ENCODE measurements at places on chromosomes 6 and 20.

DNA sequence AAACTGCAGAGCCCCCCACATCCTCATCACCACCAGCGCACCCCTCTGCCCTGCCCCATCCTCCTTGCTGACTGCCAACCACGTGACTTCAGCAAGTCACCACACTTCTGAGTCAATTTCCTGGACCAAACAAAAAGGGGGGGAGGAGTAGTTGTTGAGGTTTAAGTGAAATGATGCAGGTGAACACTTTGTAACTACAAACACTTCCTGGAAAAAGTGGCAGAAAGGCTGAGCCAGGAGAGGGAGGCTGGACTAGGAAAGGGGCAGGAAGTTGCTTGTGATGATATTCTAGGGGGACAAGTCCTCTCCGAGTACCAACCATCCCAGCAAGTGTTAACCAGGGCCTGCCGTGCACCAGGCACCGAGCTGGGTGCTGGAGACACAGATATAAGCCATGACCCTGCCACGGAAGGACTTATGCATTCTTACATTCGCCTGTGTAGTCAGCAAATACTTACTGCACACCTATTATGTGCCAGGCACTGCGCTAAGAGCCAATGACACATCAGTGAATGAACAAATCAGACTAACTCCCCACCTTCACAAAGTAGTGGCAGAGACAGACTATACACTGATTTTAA is 67.3 kb downstream of the PREX1 start:
- DNase-seq, result no peak

DNA sequence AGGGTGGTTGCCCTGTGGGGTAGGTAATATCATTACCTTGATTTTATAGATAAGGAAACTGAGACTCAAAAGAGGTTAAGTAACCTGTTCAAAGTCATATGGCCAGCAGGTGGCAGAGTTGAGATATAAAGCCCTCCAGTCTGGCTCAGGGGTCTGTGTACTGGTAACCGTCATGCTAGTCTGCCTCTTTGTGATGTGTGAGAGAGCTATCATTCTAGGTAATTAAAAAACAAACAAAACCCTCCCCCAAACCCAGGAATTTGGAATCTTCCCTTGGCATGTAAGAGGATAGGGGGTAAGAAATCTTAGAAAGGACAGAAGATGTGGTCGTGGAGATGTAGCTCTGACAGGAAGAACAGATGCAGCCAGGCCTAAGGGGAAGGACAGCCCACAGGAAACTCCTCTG is 206.0 kb downstream of the CDC5L start:
- peak; percentile 24 for DNase-seq

GRCh38 chr20:21826976-21827375 is 121.5 kb downstream of the PAX1 start:
- no peak for DNase-seq

- DNase-seq, result no peak
These were observed 30.5 kb downstream of the SLC9A8 start for GRCh38 chr20:49843139-49843538.

DNA sequence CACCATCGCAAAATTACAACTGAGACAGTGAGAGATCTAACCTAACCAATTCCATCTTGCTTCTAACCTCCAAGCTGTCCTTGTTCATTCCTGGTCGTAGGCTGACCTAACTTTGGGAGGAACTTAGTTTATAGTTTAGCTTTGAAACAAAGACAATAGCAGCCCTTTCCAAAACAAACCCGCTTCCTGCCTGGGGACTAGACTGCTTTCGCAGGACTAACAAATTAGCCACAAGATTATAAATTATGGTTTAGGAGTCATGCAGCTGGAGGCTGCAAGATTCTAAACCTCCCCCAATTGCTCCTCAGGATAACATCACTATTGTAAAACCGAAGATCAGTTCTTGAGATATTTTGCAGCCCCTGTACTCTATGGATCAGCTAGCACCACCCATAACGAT is 63.2 kb downstream of the TRIM27 start:
- no peak for DNase-seq

DNA sequence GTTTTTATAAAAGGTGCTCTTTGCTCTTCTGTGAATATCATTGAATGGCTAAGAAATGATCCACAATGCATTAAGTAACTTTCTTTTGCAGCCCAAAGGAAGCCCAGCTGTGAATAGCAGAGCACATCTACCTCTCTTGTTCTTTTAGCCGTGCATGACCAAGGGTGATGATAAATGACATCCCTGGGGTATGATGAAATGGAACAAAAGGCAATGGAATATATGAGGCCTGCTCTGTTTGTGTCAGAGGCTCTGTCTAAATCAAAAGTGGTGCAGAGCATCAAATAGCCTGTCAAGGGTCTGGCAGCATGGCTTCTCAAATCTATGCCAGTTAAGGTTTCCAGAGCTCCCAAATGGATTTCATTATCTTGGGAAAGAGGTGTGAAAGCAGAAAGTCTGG is 362.6 kb upstream of the RNF217 start:
- DNase-seq, result no peak

DNA sequence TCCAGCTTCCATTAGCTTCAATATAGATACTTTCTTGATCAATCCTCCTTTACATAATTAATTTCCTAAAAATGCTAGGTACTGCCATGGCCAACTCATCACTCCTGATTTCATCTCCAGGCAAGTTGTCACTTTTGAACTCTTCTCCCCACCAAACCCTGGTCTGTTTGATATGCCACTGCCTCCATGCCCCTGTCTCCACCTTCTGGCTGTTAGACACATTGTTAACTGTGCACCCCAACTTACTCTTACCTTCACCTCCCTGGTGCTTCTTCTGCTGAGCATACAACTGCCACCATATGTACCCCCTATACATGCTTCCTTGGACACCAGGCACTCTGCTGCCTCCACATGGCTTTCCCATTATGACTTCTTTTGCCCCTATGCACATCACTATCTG is 21.9 kb upstream of the AIG1 start:
- DNase-seq, result no peak

- no peak for DNase-seq
These were observed 109.3 kb downstream of the WDR27 start for GRCh38 chr6:169592558-169592957.

DNA sequence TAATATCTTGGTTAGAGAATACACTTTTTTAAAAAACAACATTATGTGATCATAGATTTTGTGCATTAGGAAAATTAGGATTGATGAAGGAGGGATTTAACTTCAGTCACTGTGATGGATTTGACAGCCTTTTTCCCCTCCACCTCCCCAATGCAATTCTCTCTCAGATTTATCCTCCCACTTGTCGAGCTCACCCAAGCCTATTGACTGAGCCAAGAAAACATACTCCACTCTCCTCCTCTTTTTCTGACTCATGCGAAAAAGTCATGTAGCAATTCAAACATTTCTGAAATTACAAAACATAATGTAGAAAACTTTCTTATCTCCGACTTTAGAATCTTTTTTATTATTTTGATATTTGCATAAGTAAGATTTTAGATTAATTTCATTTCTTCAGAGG is 24.1 kb downstream of the KLHL32 start:
- DNase-seq, result no peak

GRCh38 chr20:52824494-52825216 is 147.5 kb upstream of the TSHZ2 start:
- DNase-seq, result no peak

DNA sequence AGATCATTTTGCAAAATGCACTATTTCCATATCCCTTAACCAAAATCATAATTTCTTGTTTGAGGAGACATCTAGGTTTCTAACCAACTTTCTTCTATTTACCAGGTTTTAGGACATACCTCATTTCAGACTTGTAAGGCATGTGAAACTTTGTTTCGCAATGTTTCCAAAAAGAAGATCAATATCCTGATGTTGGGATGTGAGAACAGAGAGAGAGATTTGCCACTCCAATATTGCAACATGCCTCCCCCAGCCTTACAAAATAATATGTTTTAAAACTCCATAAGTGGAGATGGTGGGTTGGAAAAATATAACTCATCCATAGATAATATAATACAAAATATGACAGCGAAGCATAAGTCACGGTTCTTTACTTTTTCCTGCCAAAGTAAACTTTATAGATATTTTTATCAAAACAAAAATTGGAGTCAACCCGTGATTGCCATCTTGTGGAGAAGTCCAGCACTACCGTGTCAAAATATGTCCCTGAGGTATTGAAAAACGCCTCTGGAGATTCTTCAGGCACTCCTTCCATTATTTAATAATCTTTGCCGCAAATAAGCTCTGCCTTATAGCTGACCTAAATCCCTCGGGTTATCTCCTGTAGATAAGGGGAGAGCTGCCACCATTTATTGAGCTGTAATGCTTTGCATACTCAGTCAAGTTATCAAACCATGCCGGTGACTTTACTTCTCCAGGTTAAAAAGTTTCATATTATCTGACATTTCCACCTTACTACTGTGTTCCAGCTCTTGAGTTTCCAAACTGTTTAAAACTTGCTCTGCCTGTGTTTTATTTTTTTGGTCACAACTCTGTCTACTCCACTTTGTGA is 534.2 kb downstream of the HACE1 start:
- DNase-seq, result no peak

GRCh38 chr6:154258064-154258757 is 98.4 kb downstream of the IPCEF1 start:
- no peak for DNase-seq

GRCh38 chr6:133245422-133245903 is 4.3 kb downstream of the EYA4 start:
- DNase-seq, result no peak

- DNase-seq, result no peak
These were observed 44.0 kb downstream of the SCAND1 start for GRCh38 chr20:35910254-35910653.

GRCh38 chr20:49484180-49485140 is 2.0 kb upstream of the KCNB1 start:
- DNase-seq, result peak; percentile 75

DNA sequence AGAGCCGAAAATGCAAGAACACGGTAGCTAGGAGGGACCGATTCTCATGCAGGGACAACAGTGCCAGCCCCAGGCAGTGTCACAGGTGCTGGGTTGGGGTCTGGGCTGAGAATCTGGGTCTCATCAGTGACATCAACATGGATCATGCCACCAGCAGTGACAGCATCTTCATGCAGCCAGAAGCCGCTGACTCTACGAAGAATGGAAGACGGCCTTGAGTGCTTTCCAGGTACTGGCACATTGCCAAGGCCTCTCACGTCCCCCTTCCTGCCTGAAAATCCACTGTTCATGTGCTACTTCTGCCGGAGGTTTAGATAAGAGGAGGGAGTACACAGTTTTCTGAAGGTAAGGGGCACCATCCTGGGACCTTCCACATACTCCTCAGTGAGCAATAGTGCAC is 141.1 kb upstream of the FOXQ1 start:
- peak; percentile 53 for DNase-seq

DNA sequence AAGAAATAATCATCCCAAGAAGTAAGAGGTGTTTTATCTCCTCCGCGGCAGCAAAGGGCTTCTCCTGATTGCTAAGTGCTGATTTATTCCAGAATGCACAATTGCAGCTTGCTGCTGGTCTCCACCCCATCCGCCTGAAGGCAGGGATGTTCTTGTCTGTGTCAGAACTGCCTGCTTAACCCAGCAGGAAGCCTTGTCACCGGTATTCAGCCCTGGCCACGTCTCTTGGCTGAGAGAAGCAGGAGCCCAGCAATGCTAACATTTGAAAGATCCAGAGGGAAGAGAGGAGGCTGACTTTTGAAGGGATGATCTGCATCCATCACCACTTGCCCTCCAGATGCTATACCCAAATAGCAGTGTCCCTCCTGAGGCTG is 4.2 kb downstream of the SCML4 start:
- DNase-seq, result no peak

- DNase-seq, result no peak
These were observed 2.5 kb downstream of the SMIM13 start for GRCh38 chr6:11096109-11096508.

DNA sequence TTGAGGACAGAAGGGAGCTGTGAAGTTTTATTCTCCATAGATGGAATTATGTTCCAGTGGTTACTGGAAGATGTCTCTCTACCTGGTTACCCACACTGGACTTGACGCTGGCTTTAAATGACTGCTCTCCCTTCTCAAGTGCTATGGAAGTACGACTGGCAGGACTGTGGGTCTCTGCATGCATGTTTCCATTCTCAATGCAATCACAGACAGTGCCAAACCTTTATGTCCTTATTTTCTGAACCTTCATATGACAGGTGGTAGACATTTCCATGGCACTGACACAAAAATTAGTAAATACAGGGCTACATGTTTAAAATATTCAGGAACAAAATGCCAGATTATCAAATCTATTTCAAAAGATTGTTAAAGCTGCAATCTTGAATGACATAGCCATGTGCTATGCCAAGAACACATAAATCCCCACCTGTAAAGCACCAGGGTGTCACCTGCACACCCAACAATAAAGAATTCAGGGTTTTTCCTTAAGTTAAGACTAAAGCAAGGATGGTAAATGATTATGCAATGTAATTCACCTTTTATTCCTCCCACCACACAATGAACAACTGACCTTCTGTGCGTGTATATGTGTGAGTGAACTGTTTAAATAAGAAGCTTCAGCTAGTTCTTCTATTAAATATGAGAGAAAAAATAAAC is 153.3 kb upstream of the ENPP5 start:
- DNase-seq, result no peak

DNA sequence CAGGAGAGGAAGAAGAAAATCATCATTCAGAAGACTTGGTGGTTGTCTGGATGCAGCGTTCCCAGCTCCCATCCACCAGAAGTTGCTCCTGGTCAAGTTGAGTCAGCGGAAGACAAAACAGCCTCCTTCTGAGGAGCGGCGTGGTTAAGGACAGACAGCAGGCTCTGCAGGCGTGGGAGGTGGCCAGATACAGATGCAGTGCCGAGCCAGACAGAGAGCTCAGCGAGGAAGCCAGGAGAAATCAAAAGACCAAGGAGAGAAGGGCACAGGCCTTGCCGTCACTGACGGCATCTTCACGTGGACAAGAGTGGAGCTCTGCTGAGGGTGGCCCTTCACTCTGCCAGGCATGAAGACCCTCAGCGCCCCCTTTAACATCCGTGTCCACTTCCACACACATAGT is 158.5 kb downstream of the THBS2 start:
- DNase-seq, result no peak

DNA sequence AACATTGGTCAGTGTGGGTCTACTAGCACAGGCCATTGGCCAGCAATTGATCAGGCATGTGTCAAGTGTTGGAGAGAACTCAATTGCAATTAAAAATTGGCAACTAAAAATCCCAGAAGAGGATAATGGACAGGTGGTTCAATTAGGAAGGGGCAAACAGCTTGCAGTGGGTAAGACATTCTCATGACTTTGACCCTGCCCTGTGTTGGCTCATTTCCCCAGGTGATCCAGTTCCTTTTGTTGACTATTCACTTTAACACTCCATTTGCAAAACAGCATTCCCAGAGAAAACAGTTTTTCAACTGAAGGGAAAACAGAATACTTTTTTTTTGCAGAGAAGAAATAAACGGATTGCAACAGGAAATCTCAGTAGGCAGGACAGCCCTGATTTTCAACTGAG is 28.9 kb upstream of the SCGN start:
- no peak for DNase-seq

- no peak for DNase-seq
These were observed 19.3 kb upstream of the SRC start for GRCh38 chr20:37326666-37327065.

DNA sequence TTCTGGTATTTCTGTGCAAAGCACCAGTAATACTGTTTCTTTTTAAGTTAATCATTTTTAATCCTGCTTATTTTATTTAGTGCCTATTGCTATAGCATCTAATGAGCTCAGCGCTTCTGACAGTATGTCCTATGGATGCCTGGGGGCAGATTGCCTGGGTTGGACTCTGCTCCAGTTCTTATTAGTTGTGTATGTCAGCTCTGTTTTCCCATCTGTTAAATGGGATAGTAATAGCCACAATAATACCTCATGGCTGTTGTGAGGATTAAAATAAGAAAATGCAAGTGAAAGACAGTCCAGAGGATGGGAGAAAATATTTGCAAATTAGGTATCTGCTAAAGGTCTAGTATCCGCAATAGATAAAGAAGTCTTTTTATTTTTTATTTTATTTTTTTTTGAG is 87.0 kb downstream of the UTRN start:
- no peak for DNase-seq
